ENCODE measurements at places on chromosomes 11 and 22. TPM values are rescaled to one million over a fixed set of nuclear protein-coding genes. Genes with fewer than 3 reads are reported as not detected.

The CNIH2 gene
- total RNA-seq = 1.1 TPM

The HIPK3 gene
- total RNA-seq = 23.5 TPM

The NUP98 gene
- 75.4 TPM for total RNA-seq

The TMEM86A gene
- total RNA-seq = 0.44 TPM

The NTM gene
- total RNA-seq = not detected

The GSC2 gene
- total RNA-seq = not detected

The PRAME gene
- total RNA-seq = 95.6 TPM

The RFPL1 gene
- not detected for total RNA-seq

The ROBO4 gene
- not detected for total RNA-seq

The IL10RA gene
- total RNA-seq = 0.07 TPM

The FREY1 gene
- 0.66 TPM for total RNA-seq

The FZD4 gene
- 1.4 TPM for total RNA-seq

The SLC22A8 gene
- not detected for total RNA-seq

The APOL4 gene
- total RNA-seq = not detected

The CECR2 gene
- total RNA-seq = 0.06 TPM

The GRIK4 gene
- not detected for total RNA-seq

The PHF21A gene
- total RNA-seq = 12.1 TPM

The RASD2 gene
- total RNA-seq = 1.3 TPM

The TMEM45B gene
- total RNA-seq = not detected

The FAU gene
- total RNA-seq = 908 TPM

The APOL1 gene
- 8.0 TPM for total RNA-seq

The OR52I2 gene
- not detected for total RNA-seq

The OR8G5 gene
- total RNA-seq = not detected

The ELF5 gene
- not detected for total RNA-seq

The IGHMBP2 gene
- total RNA-seq = 15.1 TPM

The MCHR1 gene
- not detected for total RNA-seq

The CBLIF gene
- total RNA-seq = not detected

All from A549 treated with DMSO at 1 μM for 4 hours (cell line).